Fibroblast of gingiva (primary cell): ENCODE measurements at places on chromosomes 12 and 14.
A peak's percentile ranks its signal among the peaks of the same experiment; 100 is the strongest.

DNA sequence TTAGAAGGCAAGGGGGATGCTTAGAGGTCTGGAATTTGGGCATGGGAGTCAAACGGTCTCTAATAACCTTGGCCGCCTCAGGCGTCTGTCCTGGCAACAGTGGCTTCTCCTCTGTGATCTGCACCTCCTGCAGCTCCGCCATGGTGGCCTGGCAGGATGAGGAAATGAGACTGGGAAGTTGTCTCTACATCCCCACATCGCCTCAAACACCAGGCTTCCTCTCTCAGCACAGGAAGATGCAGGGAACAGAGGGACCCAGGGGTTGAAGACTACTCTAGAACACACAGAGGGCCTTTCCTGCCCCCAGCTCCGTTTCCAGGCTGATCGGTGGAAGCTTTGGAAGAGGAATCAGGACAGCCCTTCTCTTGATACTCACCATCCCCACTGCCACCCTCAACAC lies 1.7 kb downstream of the NDRG2 start:
- no peak for DNase-seq

GRCh38 chr12:118884226-118884625 lies 97.1 kb upstream of the SRRM4 start:
- DNase-seq, result no peak

DNA sequence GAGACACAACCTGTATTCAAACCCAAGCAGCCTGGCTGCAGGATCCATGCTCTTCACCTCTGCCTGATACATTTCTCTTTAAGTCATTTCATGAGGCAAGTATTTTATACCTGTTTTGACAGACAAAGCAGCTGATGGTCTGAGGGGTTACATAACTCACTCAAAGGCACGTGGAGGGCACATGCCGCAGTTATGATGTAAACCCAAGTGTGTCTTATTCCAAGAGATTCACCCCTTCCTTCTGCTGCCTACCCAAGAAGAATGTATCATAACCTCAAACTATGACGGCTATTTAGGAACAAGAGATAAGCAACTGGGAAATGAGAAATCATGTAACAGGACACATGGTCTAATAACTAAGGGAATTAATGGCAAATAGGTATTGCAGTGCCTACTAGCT lies 329.8 kb upstream of the TMPO start:
- no peak for DNase-seq

DNA sequence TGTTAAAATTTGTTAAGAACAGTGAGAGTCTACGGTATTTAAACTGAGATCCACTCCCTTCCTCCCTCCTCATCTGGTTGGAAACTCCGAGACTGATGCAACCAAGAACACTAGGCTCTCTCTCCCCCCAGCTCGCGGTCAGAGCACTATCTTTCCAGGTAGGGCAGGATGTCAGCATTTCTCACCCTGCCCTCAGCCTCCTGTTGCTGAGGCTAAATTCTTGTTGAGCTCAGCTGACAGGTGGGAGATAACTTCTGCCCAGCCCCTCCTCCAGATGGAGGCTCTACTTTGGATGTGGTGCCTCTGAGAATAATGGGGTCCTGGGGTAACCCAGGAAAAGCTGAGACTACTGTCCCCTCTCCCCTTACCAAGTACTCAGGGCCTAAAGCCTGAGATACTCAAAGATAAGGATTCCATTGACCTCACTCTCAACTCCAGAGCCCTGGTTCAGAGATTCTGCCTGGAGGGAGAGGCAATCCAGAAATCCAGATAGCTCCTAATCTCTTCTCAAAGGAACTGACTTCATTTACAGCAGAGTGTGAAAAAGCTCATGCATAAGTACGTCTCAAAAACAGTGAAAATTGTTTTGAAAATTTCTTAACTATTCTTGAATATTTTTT lies 110.1 kb downstream of the EML5 start:
- no peak for DNase-seq

GRCh38 chr12:103169-103981 lies 36.8 kb downstream of the IQSEC3 start:
- DNase-seq, result no peak

- DNase-seq, result no peak
These were observed 20.8 kb downstream of the GTSF1 start for GRCh38 chr12:54452628-54453027.

DNA sequence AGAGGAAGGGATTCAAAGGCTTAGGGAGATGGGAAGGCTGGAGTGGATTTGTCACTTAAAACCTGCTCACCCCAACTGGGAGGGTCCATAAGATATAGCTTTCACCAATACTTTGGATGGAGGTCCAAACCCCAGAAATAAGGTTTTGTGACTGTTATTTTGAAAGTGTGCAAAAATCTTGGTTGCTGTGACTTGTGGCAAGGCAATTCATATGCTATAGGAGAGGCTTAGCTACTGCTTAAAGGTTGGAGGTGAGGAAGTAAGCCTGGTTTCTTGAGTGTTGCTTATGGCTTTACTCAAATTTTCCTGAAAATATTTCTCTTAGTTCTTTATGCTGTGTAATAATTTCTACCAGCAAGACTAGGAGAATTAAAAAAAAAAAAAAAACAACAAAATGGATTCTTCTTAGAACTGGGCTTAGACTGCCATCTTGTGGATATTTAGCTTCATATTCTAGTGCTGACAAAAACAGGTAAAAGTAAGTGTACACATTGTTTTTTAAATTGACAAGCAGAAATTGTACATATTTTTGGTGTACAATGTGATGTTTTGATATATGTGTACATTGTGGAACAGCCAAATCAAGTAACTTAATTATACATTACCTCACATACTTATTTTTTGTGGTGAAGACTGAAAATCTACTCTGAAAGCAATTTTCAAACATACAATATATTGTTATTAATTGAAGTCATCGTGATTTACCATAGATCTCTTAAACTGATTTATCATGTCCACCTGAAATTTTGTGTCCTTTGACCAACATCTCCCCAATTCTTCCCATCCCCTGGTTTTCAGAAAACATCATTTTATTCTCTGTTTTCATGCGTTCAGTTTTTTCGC lies 23.0 kb downstream of the PDE6H start:
- DNase-seq, result peak; percentile 56

GRCh38 chr12:124524231-124524925 lies 43.0 kb downstream of the NCOR2 start:
- DNase-seq, result peak; percentile 87

DNA sequence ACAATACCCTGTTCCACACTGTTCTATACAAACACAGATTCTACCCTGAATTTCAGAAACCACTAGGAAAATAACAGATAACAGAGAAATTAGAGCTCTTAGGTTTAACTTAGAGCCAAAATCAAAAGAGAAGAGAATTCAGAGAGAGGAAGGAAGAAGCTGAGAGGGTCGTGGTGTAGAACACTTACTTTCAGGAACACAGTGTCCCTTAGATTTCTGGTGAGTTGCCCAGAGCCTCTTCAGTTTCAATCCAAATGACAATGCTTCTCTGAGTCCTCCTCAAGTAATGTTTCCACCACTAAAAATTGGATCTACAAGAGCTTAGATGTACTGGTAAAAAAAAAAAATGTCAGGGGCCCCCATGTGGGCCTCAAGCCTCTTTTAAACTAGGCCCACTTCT lies 2.6 kb downstream of the YAF2 start:
- peak; percentile 21 for DNase-seq

- DNase-seq, result no peak
These were observed 50.5 kb downstream of the SPTLC2 start for GRCh38 chr14:77565994-77566305.

DNA sequence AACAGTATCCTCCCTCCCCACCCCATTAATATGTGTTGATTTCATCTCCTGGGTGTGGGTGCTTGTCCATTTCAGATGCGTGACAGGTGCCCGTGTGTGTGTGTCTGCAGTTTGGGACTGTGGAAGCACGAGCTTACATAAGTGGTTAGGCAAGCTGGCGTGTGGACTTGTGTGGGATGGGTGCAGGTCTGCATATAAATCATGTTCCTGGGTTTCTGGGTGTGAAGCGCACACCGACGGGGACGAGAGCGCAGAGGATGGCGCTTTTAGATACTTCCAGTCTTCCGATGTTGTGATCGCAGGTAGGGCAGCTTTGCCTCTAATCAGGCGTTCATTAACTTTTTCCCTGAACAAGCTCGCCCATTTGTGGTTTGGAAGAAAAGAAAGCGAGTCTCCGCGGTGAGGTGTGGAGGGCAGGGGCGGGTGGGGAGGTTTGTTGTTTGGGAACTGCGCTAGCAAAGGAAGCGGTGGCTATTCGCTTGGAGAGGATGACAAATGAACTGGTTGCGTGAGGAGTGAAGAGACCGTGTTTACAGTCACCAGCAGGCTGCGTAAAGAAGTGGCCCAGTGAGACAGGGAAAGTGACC lies 865 bp downstream of the RGS6 start:
- no peak for DNase-seq

GRCh38 chr14:50364792-50365191 lies 31.9 kb downstream of the CDKL1 start:
- no peak for DNase-seq

DNA sequence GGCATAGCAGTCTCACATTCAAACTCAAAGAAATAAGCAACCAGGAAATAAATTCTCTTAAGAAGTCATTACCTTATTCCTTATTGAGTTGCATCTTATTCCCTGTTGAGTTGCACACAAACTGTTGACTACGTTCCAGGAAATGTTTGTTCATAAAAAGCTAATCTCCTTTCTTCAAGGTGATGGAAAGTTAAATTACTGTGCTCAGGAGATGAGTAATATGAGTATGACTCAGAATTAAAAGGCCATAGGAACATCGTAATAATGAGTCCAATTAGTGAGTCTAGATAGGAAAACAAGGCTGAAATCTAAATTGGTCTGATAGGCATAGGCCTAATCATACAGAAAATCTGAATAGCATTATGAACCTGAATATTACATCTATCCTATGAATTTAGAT lies 203.1 kb downstream of the SLC2A13 start:
- DNase-seq, result no peak

DNA sequence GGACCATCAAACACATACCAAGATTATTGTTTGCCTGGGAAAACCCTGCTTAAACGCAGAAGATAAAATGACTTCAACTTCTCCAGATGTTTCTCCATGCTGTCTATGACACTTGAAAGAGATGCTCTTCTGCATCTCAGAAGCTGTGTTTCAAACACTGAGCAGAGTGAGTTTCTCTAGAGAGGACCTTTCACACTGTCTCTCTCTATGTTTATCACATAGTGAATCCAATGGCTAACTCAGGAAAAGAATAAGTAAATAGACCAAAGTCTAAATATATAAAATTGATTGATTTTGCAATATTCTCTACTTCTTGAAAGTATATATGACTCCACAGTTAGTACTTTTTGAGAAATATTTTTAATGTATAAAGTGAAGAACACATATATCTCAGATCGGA lies 325.6 kb upstream of the USP15 start:
- DNase-seq, result no peak

GRCh38 chr12:25436206-25437030 lies 116.7 kb downstream of the LMNTD1 start:
- DNase-seq, result peak; percentile 84

DNA sequence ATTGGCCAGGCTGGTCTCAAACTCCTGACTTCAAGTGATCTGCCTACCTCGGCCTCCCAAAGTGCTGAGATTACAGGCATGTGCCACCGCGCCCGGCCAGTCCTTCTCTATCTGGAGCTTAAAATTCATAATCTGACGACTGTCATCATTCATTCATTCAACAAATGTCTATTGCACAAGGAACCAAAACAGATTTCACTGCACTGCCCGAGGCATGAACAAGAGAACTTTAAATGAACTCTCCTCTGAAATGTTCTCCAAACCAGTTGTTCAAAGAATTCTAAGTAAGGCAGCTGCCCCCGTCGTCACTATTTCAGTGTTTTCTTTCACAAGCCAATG lies 44.8 kb upstream of the METAP2 start:
- DNase-seq, result no peak

GRCh38 chr14:69559581-69560011 lies 15.1 kb downstream of the CCDC177 start:
- DNase-seq, result no peak

DNA sequence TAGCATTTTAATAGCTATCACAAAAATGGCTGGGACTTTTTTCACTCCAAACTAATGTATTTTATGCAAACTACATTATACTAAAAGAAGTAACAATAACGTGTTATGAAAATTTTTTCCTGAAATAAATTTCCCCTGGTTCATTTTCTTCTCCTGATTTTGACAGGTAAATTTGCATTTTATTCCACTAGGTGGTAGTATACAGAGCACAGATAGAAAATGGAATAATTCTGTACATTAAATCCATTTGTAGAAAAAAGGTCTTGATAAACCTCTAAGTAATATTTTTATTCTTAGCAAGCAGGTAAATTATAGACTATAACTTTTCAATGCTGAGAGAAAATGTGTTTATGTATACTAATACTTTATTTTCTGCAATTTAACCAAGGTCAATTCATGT lies 96.5 kb downstream of the BCAT1 start:
- no peak for DNase-seq

GRCh38 chr12:113348849-113349536 lies 9.4 kb upstream of the PLBD2 start:
- no peak for DNase-seq

GRCh38 chr12:24960222-24960855 lies 11.4 kb upstream of the BCAT1 start:
- DNase-seq, result peak; percentile 42

- no peak for DNase-seq
These were observed 25.6 kb upstream of the GCH1 start for GRCh38 chr14:54928216-54928615.

DNA sequence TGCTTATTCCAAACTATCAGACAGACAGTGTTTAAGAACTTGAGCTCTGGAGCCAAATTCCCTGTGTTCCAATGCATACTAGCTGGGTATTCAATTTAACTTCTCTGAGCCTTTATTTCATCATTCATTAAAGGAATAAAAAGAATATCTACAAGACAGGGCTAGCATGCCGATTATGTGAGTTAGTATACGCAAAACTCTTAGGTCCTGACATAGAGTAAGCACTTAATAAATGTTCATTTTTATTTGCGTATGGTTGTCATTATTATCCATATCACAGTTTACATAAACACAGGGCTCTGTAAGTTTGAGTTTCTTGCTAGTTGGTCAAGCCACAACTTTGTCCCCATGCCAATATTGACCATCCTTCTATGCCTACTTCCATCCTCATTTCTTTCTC lies 161.5 kb downstream of the NUAK1 start:
- DNase-seq, result no peak

GRCh38 chr12:29071099-29071498 lies 78.0 kb upstream of the FAR2 start:
- DNase-seq, result no peak

GRCh38 chr14:75440733-75441477 lies 13.1 kb downstream of the JDP2 start:
- DNase-seq, result peak; percentile 96
